Activated naive CD4-positive, alpha-beta T cell treated with anti-CD3 and anti-CD28 coated beads for 36 hours (primary cell): ENCODE measurements at places on chromosomes 5 and 9. TPM values are rescaled to one million over a fixed set of nuclear protein-coding genes. Genes with fewer than 3 reads are reported as not detected.

GRCh38 chr9:20340511-20340861 is 281.8 kb downstream of the MLLT3 start:
- no peak overlapping the region for H3K27ac ChIP-seq
- no peaks in the 10 kb centered on the region for H3K27me3 ChIP-seq
- peaks cover 1% of the 10 kb centered on the region for H3K36me3 ChIP-seq
- H3K4me1 ChIP-seq, result peaks cover 23% of the 10 kb centered on the region
- no peak for DNase-seq
- no peak overlapping the region for H3K4me3 ChIP-seq

- H3K27ac ChIP-seq, result no peak overlapping the region
- H3K4me3 ChIP-seq, result no peak overlapping the region
- H3K27me3 ChIP-seq, result no peaks in the 10 kb centered on the region
- DNase-seq, result no peak
Measured at GRCh38 chr5:173671121-173671949, 54.9 kb upstream of the BOD1 start.

DNA sequence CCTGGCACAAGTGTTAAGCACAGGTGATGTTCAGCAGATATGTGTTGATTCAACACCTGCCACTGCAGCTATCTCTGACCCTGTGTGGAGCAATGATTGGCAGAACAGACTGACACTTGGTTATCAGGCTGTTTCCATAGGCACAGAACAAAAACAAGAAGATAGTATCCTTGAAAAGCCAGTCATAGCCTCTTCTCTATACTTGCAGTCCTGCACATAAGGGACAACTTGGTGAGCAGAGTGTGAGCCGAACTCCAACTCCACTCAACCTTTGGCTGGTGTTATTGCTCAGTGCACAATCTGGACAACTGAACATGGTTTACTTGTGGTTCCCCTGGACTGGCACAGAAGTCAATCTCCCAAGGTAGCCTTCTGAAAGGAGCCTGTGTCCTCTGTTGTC is 99.2 kb downstream of the ADAMTS12 start:
- H3K27me3 ChIP-seq, result no peaks in the 10 kb centered on the region
- H3K27ac ChIP-seq, result no peak overlapping the region
- H3K4me1 ChIP-seq, result no peaks in the 10 kb centered on the region
- DNase-seq, result no peak
- no peak overlapping the region for H3K4me3 ChIP-seq
- no peaks in the 10 kb centered on the region for H3K36me3 ChIP-seq

The HAVCR1 gene
- 0.17 TPM for total RNA-seq

The EQTN gene
- not detected for total RNA-seq
